ENCODE measurements at places on chromosomes 6 and 20.
A peak's percentile ranks its signal among the peaks of the same experiment; 100 is the strongest.

GRCh38 chr6:11094411-11094851, 797 bp downstream of the SMIM13 start:
- no peak for DNase-seq

DNA sequence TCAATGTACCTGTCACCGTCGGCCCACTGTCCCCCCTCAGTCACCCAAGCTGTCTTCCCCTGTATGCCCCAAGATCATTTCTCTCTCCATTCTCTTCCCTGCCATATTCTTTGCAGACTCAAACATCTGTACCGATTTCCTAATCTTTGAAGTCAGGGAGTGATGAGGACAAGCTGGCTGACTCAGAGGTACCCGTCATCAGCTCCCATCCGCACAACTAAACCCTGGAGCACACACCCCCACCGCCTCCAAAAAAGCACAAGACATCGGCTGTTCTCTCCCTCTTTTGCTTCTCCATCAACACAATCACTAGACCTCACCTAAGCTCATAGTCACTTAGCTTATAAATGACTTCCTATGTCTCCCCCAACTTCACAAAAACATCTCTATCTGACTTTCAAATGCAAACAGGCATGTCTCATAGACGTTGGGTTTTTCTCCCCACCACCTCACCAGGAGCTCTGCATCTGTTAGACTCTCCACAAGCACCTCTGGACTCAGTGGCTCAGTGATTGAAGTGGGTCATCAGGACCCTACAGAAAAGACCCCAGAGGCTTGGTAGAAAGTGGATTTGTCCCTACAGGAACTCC, 11.5 kb upstream of the NFATC2 start:
- no peak for DNase-seq

DNA sequence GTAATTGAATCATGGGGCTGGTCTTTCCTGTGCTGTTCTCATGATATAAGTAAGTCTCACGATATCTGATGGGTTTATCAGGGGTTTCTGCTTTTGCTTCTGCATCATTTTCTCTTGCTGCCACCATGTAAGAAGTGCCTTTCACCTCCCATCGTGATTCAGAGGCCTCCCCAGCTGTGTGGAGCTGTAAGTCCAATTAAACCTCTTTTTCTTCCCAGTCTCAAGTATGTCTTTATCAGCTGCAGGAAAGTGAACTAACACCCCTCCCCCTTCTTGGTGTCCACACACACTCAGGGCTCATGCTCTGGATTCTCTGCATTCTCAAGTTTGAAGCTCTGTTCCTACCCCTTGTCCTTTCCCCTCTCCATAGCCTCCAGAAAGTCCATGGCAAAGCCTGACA, 107.1 kb downstream of the THBS2 start:
- no peak for DNase-seq

- DNase-seq: no peak
These were observed 50.3 kb downstream of the FRK start for GRCh38 chr6:116010386-116010785.

DNA sequence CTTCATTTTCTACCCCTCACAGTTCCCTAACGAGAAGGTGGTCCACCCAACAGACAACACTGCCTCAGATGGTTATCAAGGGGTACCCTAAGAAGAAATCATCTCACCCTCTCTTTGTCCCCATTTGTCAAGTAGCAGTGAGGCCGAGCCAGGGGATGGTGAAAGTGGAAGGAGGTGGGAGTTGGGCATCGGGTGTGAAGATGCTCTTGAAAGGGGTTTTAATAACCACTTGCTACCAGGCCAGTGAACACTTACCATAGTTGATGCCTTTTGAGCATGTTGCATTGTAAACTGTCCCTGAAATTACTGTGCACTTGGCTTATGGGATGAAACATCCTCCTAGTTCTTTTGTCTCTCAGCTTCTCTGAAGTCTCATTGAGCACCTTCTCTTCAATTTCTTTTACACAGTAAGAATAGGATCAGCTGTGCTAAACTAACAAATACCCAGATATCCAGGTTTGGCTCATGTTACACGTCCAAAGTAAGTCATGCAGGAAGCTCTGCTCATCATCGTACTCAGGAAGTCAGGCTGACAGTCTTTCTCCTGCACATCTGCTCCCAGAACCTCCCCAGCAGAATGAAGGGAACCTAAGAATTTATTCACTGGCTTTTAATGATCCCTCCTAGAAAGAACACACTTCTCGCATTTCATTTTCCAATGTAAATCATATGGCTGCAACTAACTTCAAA, 13.3 kb downstream of the HLA-DPB1 start:
- no peak for DNase-seq

DNA sequence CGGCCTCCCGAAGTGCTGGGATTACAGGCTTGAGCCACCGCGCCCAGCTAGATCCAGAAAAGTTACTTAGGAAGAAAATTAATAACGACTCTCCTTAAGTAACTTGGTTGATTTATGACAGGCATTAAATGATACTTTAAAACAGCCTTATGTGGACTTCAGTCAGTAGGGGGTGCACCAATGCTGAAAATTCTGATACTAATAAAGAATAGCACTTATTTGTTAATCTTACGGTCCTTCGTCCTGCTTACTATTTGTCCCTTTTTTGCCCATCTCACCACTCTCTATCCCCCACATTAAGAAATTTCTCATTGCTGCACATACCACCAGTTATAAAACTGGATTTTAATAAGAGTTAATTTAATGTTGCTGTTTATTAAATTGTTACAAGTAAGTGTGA, 12.7 kb upstream of the PRELID3B start:
- no peak for DNase-seq

- peak; percentile 25 for DNase-seq
These were observed 29.0 kb downstream of the CD83 start for GRCh38 chr6:14146506-14147096.

GRCh38 chr20:47875297-47876025, 90.2 kb upstream of the SULF2 start:
- no peak for DNase-seq

DNA sequence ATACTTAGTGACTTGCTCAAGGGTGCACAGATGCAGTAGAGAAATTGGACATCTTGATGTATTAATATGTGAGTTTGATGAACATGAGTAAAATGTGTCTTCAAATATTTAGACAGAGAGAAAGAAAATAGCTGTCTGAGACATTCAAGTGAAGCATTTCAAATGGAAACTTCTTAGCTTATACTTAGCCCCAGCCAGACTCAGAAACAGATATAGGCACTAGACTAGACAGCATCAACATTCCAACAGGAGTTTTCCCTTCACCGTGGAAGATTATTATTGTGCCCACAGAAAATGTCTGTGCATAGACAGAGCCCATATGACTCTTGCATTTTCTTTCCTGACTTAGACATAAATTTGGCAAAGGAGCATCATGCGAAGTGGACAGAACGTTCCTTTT, 443.0 kb downstream of the PLCB1 start:
- DNase-seq: no peak

GRCh38 chr6:100719883-100720682, 161.0 kb downstream of the ASCC3 start:
- DNase-seq: no peak

GRCh38 chr20:32289661-32290431, 12.4 kb downstream of the KIF3B start:
- DNase-seq: no peak

DNA sequence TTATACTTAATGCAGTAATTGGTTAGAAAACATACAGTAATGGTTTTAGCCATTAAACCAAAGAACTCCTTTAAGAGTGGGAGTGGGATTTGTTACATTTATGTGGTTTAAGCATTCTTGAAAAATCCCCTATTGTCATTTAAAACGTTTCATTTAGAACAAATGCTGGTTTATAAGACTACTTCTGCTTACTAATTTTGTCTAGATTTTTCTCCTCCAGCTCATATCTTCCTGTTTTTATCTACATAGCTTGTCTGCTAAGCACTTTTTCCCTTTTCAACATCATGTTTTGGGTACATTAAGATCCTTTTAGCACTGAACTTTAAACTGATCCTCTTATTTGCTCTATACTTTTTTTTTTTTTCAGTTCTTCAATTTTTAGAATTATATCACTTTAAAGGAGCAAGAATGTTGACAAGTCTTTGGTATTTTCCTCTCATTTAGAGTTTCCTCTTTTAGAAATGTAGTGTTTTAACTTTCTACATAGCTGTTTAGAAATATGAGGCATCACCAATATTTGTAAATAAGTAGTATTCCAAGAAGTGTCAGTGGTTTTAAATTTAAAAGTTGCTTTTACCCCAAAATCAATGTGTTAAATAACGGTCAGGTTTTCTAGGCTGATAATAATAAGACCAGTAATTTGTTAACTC, 80.9 kb downstream of the SESN1 start:
- DNase-seq: no peak

DNA sequence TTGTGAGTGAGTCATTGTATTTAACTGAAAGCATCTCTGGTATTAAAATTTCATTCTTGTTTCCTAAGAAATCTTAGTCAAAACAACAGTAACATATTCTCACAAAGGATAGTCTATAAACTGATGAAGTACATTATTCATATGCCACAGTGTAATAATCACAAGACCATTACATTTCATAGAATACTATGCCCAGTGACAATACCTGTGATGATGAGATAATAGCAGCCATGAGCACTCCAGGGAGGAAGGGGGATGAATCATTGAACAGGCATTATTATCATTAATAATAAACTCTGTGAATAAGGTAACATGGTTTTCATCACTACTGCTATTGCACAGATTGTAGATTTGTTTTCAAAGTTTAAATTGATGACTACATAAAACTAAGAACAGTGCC, 667.9 kb downstream of the EPM2A start:
- DNase-seq: no peak

DNA sequence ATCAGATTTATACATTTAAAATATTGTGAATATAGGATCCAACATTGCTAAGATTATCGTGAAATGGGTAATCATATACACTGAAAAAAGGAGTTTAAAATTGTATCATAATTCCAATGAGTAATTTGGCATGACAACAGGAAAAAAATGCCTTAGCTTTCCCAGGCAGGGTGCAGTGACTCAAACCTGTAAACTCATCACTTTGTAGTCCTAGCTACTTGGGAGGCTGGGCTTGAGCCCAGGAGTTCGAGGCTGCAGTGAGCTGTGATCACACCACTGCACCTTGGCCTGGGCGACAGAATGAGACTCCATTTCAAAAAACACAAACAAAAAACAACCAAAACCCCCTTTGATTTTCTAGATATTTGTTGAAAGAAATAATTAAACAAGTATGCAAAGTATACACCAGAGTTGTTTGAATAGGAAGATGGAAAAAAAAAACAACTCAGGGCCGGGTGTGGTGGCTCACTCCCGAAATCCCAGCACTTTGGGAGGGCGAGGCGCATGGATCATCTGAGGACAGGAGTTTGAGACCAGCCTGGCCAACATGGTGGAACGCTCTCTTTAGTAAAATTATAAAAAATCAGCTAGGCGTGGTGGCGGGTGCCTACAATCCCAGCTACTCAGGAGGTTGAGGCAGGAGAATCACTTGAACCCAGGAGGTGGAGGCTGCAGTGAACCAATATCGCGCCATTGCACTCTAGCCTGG, 98.7 kb downstream of the TRERF1 start:
- no peak for DNase-seq

- DNase-seq: no peak
These were observed 37.2 kb downstream of the C6orf132 start for GRCh38 chr6:42105156-42105648.

DNA sequence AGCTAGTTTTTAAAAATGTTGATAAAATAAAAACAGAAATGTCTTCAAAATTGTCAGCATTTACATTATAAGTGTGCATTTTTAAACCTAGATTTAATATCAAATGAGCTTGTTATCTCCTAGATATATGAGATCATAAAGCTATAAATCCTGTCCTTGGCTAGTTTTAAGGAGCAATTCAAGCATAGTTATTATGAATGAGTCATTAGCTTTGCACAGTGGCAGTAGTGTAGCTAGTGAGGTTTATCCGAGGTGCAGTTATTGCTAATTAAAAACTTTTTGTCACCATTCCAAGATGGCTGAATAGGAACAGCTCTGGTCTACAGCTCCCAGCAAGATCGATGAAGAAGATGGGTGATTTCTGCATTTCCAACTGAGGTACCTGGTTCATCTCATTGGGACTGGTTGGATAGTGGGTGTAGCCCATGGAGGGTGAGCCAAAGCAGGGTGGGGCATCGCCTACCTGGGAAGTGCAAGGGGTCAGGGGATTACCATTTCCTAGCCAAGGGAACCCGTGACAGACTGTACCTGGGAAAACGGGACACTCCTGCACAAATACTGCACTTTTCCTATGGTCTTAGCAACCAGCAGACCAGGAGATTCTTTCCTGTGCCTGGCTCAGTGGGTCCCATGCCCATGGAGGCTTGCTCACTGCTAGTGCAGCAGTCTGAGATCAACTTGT, 108.8 kb upstream of the SYNCRIP start:
- DNase-seq: no peak

- no peak for DNase-seq
These were observed 550.7 kb upstream of the FLRT3 start for GRCh38 chr20:14888134-14888533.

GRCh38 chr6:21501021-21501354, 92.6 kb upstream of the SOX4 start:
- peak; percentile 89 for DNase-seq

DNA sequence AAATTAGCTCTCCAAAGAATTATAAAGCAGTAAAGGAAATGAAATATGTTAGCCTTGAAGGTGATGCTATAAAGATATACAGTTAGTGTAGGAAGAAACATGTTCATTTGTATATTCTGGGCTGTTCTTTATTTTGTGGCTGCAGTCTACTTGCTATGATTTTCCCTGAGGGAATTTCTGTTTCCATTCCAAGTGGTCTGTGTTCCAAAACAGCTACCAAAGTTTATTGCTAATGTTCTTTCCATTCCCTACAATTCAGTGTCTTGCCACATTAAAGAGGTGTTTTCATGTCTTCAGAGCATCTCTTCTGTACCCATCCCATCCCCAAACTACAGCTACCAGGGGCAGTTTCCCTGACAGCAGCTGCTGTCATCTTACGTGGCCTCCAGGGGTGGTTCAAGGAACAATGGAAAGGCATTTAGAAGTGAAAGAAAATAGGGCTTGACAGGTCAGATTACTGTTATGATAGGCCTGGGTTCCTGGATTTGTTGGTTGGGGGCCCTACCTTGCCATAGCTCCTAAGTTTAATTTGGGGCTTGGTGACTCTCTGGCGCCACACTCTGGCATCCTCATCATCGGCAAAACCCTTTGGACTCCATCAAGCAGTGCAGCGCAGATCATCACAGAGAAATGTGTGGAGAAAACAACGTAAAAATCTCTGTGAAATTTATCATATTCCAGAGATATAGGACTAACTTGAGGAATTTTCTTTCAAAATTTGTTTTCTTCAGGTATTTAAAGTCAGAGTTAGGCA, 33.8 kb upstream of the AIG1 start:
- no peak for DNase-seq

- no peak for DNase-seq
These were observed 218.5 kb downstream of the SIM1 start for GRCh38 chr6:100246206-100246605.

DNA sequence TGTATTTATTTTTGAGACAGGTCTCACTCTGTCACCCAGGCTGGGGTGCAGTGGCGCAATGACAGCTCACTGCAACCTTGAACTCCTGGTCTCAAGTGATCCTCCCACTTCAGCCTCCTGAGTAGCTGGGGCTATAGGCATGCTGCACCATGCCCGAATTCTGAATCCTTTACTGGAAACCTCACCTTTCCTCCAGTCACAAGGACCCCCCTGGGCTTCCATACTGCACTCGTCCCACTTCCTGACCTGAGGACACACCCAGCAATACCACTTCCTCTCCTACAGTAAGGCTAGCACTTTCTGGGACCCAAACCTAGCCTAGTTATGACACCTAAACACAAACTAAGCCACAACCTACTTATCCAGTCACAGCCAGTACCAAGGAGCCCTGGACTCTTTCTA, 68.2 kb downstream of the FAM217A start:
- DNase-seq: no peak

Data from NCI-H1436 (cell line).